SHP77 treated with DMSO at 0.1 percent for 48 hours (cell line): ENCODE measurements at places on chromosomes 13 and 19.

- DNase-seq = no peak
Observed at GRCh38 chr19:18594096-18594823, 5.7 kb downstream of the REX1BD start.

DNA sequence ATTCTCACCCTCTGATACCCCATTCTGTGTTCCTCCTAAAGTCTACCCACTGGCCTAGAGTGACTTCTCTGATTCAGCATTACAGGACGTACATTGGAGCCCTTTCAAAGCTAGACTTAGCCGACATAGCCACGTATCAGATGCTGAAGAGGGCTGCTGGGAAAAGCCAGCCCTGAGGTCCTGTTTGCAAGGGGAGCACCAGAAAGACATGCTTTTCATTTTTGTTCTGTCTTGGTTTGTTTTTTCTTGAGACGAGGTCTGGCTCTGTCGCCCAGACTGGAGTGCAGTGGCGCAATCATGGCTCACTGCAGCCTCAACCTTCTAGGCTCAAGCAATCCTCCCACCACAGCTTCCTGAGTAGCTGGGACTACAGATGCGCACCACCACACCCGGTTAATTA is 6.3 kb upstream of the ZSWIM4 start:
- DNase-seq = no peak

- DNase-seq = no peak
Observed at GRCh38 chr19:29528350-29528945, 2.7 kb downstream of the VSTM2B start.

GRCh38 chr13:97313551-97314260 is 91.6 kb downstream of the MBNL2 start:
- DNase-seq = no peak

DNA sequence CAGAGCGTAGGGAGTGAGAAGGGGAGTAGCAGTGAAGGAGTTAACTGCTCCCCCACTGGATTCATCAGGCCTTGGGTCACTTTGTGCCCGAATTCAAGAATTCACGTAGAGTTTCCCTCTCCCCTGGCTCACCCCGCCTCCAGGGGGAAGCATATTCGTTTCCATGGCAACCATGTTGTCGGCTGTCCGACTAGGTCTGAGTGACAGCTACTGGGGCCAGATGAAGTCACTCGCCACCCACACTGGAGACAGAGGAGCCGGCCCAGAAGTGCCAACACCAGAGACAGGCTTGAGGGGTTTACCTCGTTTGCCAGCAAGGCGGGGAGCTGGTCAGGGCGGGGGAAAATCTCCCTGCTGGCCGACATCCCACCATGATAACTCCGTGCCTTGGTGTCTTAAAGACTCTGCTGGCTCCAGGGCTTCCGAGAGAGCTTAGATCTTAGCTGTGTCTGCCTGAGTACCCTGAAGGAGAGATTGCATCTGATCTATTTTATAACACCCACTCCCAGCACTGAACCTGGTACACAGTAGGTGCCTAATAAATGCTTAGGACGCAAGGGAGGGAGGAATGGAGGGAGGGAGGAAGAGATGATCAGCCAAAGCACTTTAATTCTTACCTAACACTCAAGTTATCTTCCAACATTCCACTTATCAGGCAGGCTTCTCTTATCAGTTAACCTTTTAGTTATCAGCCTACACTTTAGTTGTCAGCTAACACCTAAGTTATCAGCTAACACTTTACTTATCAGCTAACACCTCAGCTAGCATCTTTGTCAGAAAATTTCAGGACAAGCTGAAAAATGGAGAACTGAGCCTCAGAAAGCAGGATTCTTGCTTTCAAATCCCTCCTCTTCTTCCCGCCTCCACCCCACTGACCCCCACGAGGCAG is 57.2 kb upstream of the ZNRF4 start:
- no peak for DNase-seq

GRCh38 chr13:33560726-33561125 is 257.2 kb upstream of the RFC3 start:
- DNase-seq = no peak

DNA sequence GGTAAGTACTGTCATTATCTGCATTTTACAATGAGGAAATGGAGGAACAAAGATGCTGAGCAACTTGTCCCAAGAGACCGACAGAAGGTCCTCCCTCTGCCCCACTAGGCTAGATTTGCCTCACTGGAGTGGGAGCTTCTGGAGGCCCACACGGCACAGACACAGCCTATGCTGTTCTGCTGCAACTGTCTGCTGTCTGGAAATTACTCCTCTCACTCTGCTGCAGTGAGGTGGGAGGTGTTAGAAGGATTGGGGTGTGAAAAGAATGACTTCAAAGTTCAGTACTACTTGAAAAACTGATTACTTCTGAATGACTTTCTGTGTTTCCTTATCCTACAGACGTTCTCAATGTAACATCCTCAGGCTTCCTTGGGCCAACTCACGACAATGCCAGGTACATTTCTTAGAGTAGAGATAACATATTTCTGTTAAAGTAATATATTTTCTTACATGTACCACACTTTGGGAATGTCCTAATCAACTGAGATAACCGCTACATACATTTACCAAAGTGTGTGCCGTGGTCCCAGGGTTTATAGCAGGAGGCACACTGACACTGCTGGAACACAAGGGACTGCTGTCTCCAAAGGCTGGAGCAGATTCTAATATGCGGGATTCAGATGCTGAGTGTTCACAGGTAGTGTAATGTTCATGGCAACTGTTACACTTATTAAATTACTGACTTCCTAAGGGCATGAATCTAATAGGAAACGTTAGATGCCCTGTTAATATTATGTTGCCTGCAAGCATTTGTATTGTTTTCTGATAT is 53.5 kb upstream of the WASF3 start:
- no peak for DNase-seq

GRCh38 chr13:33193428-33193974 is 92.1 kb downstream of the STARD13 start:
- DNase-seq = no peak

GRCh38 chr19:13014101-13014920 is 19.0 kb downstream of the NFIX start:
- no peak for DNase-seq

DNA sequence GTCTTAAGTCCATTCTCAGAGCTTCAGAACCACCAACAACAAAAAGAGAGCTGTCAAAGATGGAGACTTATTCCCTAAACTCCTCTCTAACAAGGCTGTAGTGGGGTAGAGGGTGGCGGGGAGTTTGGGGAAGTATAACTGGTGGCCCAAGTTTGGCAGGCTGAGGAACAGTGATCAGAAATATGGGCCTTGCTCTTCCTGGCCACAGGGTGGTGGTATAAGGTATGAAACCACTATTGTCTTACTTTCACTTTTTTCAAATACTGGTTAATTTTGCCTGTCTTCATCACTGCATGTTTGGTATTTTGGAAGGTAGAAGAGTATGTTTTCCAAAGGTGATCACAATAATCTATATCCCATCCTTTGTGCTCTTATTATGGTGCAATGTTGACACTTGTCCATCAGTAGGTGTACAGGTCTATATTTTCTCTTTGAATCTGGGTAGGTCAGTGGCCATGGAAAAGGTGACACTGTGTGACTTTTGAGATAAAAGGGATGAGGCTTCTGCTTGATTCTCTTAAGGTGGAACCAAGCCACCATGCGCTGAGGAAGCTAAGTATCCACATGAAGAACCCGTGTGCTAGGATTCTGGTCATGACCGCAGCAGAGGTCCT is 23.2 kb upstream of the GPC5 start:
- DNase-seq = no peak

DNA sequence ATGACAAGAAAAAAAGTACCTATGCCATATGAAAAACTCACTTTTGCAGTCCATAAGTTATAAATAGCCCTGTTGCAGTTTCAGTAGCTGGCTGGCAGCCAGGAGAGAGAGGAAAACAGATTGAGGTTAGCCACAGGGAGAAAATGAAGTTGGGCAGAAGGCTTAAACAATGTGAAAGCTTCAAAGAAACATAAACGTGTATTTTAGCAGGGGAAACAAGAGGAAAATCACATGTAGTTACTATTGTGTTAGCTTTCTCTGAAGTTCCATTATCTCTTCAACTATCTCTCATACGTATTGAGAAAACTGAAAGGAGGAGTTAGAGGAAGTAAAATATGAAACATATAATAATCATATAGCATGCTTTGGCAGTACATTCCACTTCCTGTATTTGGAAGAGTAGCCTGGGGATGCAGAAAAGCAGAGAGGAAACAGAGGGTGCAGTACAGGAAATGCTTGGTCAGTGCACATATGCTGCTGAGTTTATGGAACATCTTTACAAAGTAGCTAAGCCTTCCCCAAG is 1551.1 kb downstream of the EFNB2 start:
- DNase-seq = no peak

DNA sequence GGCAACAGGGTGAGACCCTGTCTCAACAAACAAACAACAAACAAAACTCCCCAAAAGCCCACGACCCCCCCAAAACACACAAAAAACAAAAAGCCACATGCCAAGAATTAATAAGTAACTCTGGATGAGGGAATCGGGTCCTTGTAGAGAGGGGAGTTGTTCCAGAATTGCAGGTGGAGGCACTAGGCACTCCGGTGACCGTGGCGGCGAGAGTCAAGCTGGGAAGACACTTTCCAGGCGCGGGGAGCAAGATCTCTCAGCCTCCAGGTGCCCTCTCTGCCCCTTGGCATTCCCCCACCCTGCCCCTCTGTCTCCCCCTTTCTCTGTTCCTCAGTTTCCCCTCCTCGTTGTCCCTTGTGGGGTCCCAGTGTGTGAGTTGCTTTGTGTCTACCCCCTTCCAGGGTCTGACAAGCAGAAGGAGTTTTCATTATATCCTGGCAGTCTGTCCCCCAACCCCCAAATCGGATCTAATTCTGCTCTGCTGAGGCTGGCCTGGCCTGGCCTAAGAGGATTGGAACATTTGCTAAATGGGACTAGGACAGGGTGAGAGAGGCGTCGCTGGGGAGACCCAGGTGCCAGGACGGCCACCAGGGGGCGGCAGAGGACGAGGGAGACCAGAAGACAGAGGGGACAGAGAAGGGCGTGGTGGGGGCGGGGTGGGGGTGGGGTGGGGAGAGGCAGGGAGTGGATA is 8.3 kb upstream of the CRX start:
- DNase-seq = no peak

- no peak for DNase-seq
Observed at GRCh38 chr19:49596407-49596806, 5.4 kb downstream of the PRR12 start.

DNA sequence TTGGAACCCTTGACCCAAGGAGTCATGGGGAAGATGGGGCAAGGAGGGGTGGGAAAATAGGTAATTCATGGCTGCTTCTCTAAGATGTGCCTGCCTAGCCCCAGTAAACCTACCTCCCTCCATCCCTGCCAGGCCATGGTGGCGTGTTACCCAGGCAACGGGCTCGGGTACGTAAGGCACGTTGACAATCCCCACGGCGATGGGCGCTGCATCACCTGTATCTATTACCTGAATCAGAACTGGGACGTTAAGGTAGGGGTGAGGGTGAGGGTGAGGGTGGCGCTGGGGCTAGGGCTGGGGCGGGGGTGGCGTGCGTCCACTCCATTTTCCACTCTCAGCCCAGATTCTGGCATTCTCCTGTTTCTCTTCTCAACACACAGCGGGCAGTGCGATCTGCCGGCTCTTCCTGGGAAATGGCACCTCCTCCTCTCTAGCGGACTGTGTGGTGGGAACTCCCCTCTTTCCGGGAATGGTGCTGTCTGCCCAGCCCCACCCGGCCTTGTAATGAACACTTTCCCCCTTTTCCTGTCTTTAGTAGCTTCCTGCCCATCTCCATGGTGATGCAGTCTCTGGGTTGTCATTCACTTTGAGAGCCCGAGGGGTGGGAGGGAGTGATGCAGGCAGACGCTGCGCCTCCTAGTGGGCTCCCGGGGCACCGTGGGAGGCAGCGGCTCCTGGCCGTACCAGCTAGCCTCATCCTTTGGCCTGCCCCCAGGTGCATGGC is 7.6 kb downstream of the EGLN2 start:
- DNase-seq = peak; percentile 43

- no peak for DNase-seq
Observed at GRCh38 chr19:19656451-19657396, 6.8 kb downstream of the ATP13A1 start.

GRCh38 chr19:58227964-58228584 is 640 bp upstream of the ZNF544 start:
- no peak for DNase-seq

DNA sequence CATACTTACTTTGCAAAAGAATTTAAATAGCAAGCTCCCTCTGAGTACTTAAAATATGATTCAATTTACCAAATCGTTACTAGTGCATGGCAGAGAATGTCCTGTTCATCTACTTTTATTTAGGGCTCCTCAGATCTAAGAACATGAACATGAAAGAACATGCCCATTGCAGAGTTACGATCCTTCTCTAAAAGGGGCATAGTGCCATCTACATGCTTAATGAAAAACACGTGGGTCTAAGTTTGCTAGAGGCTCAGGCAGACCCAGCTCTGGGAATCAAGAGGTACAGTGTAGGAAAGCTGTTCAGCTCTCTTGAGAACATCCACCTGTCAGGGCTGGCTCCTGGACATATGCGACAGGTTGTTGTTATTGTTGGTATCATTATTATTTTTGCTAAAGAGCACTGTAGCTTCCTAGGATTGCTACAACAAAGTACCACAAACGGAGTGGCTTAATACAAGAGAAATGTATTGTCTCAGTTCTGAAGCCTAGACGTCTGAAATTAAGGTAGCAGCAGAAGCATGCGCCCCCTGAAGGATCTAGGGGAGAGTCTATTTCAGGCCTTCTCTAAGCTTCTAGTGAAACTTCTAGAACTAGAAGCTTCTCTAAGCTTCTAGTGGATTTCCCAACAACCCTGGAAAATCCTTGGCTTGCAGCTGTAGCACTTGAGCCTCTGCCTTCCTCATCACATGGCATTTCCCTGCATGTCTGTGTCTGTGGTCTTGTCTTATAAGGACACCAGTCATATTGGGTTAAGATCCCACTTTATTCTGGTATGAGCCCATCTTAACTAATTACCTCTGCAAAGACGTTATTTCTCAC is 133.9 kb downstream of the DCT start:
- DNase-seq = peak; percentile 62
